ENCODE measurements at places on chromosomes 12 and 14.

GRCh38 chr12:113155060-113155459 is 5.5 kb downstream of the CFAP73 start:
- no peak for DNase-seq

GRCh38 chr14:85010186-85010585 is 519.8 kb upstream of the FLRT2 start:
- no peak for DNase-seq

GRCh38 chr12:46131732-46132469 is 136.9 kb downstream of the SLC38A1 start:
- no peak for DNase-seq

- no peak for DNase-seq
Measured at GRCh38 chr12:111823891-111824290, 18.1 kb upstream of the MAPKAPK5 start.

DNA sequence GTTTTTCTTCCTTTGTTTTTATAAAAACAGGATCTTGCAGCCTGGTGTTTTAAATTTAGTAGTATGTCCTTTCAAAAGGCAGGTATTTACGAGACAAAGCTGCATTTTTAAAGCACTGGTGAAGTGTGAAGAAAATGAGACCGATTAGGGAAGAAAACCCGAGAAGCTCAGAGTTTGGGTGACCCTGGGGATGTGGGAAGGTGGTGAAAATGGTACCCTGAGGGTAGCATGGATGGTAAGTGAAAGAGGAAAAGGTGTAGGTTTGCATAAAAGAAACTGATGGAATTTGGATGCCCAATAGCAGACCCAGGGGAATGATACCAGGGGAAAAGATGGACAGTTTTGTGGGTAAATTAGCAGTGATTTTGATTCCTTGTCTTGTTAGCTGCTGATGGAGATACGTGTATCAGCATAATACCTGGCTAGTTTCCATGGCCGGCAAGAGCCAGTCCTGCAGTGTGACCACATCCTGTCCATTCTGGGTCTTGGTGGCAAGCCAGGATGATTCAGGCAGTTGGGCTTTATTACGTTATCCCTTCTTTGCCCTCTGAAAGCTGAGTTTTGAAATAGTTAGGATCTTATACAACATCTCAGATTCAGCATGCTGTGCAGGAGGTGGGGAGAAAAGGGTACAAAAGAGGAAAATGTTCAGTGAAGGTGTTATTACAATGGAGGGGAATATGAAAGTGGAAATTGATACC is 8.9 kb downstream of the BICD1 start:
- peak; percentile 91 for DNase-seq

DNA sequence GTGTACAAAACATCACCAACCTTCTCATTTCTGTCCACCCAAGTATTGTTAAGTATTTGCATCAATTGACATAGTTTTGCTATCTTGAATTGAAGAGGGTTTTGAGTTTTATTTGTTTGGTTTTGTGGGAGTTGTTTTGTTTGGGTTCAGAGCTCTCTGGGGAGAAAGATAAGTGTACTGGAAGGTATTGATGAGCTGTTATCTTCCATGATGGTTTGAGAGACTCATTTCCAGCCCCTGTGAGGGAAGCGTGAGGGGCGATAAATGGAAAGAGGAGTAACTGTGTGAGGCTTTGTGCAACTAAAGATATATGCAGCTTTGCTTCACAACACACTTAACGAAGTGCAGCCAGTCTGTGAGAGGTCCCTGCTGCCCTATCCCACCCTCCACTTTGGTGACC is 15.7 kb upstream of the CIPC start:
- no peak for DNase-seq
